Activated naive CD4-positive, alpha-beta T cell (primary cell): ENCODE measurements at places on chromosomes 16 and 17.

GRCh38 chr17:6099492-6099891, 29.3 kb downstream of the WSCD1 start:
- DNase-seq: no peak

- DNase-seq: no peak
Observed at GRCh38 chr17:4679658-4680057, 24.3 kb downstream of the PELP1 start.

DNA sequence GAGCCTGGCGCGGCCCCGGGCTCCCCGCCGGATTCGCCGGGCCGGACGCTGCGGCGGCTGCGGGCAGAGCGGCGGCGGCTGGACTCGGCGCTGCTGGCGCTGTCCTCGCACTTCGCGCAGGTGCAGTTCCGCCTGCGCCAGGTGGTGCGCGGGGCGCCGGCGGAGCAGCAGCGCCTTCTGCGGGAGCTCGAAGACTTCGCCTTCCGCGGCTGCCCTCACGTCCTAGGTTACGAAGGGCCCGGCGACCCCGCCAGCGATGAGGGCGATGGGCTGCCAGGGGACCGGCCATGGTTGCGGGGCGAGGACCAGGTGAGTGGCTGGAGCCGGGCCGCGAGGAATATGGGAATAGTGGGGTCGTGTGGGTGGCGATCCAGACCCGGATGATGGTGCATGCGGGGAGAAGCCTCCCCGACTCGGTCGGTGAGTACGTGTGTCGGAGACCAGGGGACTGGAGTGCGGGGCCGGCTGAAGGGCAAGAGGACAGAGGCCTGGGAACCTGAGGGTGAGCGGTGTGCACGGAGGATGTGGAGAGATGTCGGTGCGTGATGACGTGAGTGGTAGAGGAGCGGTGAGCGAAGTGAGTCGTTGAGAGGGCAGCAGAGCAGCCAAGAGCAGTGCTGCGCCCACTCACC, 517 bp downstream of the RUNDC1 start:
- DNase-seq: peak; percentile 39

DNA sequence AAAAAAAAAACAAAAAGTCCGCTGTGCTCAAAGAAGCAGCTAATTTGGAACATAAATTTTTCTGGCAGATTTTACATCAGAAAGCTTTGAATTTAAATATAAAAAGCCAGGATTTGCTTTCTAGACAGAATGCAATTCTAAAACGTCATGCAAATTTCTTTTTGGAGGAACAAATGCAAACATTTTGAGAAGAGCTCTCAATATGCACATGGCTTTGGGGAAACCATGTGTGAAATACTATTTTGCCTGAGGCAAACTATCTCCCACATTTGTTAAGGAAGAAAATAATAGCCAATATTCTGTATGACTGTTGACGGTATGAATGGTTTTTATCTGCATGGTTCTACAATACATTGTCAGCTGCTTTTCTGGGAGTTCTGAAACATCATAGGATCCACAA, 320.0 kb upstream of the PSMD7 start:
- no peak for DNase-seq

DNA sequence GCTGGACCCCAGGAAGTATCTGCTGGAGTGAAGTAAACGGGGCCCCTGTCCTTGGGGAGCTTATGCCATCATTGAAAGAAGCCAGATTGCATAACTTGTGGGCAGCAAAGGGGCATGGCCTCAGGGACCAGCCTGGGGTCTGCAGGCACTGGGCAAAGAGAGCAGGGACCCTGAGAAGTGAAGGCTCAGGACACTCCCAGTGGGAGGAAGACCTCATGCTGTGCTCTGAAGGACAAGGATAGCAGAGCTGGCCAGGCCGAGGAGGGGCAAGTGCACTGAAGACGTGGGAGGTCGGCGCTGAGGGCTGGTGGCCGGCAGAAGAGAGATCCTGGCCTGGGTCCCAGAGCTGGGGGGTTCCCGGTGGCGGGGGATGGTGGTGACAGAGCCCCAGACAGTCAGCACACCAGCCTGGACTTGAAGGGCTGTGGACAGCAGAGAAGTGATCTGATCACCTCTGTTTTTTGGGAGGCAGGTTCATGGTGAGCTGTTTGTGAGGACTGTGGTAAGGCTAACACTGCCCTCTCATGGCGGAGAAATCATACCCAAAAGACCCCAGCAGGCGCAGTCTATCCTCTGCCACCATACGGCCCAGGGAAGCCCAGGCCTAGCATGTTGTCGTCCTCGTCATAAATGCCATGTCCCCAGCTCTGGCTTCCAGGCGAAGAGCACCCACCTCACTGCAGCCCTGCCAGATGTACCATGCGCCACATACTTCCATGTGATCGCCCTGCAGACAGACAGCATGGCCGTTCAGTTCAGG, 7.1 kb upstream of the CNP start:
- no peak for DNase-seq

DNA sequence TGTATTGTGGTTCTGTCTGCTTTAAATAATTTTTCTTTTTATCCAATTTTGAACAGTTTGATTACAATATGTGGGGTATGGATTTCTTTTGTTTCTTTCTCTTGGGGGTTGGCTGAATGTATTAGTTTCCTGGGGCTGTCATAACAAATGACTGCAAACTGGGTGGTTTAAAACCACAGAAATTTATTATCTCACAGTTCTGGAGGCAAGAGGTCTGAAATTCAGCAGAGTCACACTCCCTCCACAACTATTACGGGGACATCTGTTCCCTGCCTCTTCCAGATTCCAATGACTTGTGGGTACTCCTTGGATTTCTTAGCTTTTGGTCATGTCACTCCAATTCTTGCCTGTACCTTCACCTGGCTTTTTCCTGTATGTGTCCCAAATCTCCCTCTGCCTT, 23.7 kb downstream of the COX11 start:
- no peak for DNase-seq

DNA sequence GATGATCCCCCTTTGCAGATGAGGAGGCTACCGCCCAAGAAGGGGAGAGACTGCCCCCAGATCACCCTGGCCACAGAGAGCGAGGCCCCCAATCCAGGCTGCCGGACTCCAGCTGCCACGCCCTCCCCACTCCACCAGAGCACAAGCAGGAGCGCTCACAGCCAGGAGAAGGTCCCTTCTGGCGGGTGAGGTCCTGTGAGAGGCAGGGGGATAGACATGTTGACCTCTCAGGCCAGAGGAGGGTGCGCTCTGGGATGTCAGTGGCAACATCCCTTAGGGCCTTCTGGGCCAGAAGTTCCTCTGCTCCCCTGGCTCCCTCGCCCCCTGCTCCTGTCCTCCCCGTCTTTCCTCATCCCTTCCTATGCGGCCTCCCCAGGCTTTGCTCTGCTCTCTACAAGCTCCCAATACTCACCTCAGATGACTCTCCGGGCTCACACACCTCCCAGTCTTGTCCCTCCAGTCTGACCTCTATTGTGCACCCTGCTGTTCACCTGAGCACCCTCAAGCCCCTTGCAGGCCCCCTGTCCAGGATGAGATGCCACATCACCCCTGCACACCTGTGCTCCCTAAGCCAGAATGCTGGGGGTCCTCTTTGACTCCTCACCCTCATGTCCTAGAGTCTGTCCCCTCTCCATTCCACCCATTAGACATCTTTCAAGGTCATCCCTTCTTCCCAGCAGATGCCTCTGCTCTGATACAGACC, 5.0 kb upstream of the NXPH3 start:
- no peak for DNase-seq

DNA sequence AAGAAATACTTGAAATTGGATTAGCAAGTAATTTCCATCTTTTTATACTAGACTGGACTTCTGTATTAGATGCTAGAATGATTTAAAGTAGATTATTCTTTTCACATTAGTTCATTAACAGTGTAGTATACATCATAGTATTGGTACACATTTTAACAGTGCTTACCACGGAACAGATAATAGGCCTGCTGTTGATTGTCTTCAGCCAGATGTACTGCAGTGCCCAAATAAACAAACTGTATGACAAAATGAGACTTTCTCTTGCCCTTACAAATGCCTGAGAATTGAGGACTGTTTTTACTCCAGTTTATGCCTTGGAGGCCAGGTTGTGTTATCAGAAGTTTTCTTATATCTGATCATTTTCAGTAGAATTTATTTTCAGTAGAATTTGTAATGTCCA, 631 bp downstream of the EVI2A start:
- no peak for DNase-seq

- DNase-seq: no peak
Observed at GRCh38 chr16:21652453-21652852, at the start of gene IGSF6. TSS of gene IGSF6 (minus strand) at chr16:21652608. CDS start at chr16:21652598, 10 bp downstream.

GRCh38 chr17:77740481-77740880, 218.0 kb upstream of the TNRC6C start:
- no peak for DNase-seq

GRCh38 chr16:24805484-24805883, 40.3 kb upstream of the SLC5A11 start:
- DNase-seq: no peak

DNA sequence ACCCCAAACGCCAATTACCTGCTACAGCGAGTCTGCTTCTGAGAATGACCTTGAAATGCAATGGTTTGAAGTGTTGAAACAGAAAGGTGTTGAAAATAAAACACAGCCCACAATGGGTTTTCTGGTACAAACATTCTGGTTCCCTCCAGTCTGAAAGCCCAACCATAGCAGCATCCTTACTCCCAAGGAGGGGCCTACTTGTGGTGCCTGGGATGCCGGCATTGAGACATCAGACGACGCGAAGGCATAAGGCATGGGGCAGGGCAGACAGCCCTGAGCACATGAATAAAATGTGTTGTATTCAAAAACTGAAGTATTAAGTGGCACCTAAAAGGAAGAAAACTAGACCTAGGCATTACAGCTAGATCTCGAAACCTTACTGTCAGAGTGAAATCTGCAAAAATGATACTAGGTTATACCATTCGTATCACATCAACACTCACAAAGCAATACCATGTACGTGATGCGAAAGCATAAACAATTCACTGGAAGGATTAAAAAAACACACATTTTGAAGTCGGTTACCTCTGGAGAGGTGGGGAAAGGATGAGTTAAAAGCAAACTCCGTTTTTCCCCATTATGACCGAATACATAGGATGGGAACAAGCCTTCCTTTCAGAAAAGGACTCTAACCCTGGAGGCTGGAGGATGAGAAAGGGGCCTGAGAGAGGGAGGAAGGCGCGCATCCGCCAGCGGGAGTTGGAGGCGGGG, 702 bp downstream of the NUDT21 start:
- no peak for DNase-seq

GRCh38 chr17:57305144-57305728, 48.9 kb downstream of the MSI2 start:
- DNase-seq: no peak

DNA sequence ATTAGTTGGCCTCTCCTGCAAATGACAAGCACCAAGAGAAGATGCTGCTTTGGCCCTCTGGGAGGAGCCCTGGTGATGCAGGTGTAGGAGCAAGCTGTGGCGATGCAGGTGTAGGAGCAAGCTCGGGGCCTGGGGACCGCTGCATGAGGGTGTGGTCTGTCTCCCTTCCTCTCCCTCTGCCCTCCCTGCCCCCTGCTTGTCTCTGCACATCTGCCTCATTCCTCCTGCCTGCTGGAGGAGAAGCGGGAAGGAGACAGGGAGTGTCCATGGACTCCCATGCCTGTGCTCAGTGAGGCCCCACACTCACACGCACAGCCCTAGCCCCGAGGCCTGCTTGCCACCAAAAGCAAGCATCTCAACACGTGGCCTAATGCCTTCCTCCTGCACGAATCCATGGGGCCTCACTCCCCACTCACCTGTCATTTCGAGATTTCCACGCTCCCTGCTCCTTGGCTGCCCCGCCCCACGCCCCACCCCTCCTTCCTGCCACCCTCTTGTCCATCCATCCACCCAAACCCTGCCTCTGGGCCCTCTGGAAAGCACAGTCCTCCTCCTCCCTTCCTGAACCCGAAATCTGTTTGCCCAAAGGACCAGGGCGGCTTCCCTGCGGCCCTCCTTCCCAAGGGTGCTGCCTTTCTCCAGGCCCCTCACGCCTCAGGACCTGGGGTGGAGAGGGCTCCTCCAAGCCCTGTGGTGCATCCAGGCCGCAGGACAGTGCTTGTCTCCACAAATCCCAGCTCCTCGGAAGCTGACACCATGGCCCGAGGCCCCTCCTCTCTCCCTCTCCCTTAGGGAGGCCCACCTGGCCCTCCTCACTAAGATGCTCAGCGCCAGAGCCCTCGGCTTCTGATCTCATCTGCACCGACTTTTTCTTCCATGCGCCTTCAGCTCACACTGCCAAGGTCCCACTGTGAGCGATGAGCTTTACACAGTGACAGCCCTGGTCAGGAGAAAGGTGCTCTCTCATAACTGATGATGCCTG, 11.8 kb upstream of the ALDH3A1 start:
- DNase-seq: no peak

GRCh38 chr16:80009971-80010659, 409.6 kb upstream of the MAF start:
- no peak for DNase-seq

DNA sequence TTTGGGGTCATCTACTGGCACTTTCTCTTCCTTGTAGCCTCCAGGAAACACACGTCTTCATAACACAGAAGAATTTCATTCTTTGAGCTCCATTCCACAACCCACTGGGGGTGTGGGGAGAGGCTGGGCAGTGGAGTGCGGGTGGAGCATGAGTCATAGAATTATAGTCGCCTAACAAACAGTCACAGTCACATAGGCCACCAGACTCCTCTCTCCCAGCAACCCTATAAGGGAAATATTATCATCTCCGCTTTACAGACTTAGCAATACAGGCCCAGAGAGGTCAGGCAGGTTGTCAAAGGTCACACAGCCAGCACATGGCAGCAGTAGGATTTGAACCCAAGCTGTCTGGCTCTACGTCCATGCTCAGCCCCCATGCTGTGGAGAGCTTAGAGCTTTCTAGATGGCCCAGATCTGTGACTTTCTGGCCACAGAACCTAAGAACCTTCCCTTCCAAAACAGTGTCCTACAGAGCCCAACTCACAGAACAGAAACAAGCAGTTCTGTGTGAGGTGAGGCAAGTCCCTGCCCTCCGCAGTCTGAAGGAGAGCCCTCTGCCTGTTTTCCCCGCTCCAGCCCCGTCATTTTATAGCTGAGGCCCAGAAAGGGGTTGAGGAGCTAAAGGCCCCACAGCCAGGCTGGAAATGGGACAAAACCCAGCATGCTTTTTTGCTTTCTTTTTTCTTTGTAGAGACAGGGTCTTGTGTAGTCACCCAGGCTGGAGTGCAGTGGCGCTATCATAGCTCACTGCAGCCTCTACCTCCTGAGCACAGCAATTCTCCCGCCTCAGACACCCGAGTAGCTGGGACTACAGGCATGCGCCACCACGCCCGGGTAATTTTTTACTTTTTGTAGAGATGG, 10.7 kb upstream of the LITAF start:
- DNase-seq: no peak

- peak; percentile 4 for DNase-seq
Observed at GRCh38 chr16:19389246-19389645, 28.4 kb upstream of the TMC5 start.
